ENCODE measurements at places on chromosomes 7 and 10. TPM values are rescaled to one million over a fixed set of nuclear protein-coding genes. Genes with fewer than 3 reads are reported as not detected.

The CTAGE8 gene
- not detected for total RNA-seq

The GARIN1A gene
- total RNA-seq, result 0.52 TPM

The IFIT1B gene
- not detected for total RNA-seq

The SNCG gene
- total RNA-seq, result 2.6 TPM

The SLC26A3 gene
- not detected for total RNA-seq

The ABCF2 gene
- 11.9 TPM for total RNA-seq

The SLC26A4 gene
- 0.33 TPM for total RNA-seq

The CYP2E1 gene
- 18.1 TPM for total RNA-seq

The KIAA1549 gene
- total RNA-seq, result 5.3 TPM

The ZNF503 gene
- 38.6 TPM for total RNA-seq

The ELFN1 gene
- total RNA-seq, result 0.33 TPM

GRCh38 chr7:80707318-80707717, 68.9 kb downstream of the CD36 start:
- no peak for DNase-seq
- no peaks in the 10 kb centered on the region for H3K36me3 ChIP-seq
- H3K4me3 ChIP-seq, result no peak overlapping the region
- H3K4me1 ChIP-seq, result no peaks in the 10 kb centered on the region

DNA sequence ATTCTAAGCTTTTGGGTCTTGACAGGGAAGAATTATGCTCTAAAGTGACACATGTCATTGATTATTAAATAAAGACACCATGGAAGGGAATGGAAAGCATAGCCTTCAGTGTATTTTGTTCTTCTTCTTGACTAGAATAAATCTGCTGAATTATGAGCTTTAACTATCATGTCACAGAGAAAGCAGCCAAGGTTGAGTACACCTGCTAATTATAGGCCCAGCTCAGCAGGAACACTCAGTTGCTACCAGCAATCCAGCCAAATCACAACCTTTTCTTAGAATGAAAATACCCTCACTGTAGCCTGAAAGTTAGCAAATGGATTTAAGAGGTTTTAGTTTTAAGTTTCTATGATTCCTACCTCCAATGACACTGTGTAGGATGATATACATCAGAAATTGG, 225.3 kb upstream of the RHOBTB1 start:
- no peak for DNase-seq
- no peak overlapping the region for H3K4me3 ChIP-seq
- no peaks in the 10 kb centered on the region for H3K36me3 ChIP-seq
- H3K27me3 ChIP-seq, result no peaks in the 10 kb centered on the region

DNA sequence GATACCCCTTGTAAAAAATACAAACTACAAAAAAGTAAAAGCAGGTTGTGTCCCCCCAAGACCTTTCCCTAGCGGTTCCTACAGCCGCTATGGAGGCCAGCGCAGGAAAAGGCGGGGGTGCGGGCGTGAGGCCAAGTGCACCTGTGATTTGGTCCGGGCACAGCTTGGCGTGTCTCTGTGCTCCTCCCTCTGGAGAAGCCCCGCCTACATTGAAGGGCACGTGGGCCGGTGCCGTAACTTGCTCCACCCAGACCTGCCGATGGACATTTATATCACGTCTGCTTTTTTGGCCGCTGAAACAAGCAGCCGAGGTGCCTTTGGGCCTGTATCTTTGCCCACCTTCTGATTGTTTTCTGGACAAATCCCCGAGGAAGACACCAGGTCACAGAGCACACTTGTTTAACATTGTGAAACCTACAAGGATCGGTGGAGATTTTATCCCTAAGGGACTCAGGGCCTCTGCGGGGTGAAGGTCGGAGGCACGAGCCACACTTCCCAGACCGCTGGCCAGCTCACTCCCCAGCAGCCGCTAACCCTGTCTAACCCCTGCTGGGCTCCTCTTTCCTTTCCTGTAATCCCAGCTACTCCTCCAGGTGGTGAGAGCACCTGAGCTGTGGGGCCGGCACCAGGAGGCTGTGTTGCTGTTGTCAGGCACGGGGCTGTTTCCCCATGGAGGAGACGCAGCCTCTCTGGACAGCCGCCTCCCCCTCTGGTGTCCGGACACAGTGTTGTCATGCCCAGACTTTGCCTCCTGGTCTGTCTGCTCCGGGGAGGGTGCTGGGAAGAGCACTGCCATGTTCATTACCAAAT, 18.8 kb upstream of the INPP5A start:
- H3K27me3 ChIP-seq, result no peaks in the 10 kb centered on the region
- H3K36me3 ChIP-seq, result no peaks in the 10 kb centered on the region
- H3K4me3 ChIP-seq, result no peak overlapping the region
- peak; percentile 95 for DNase-seq
- H3K4me1 ChIP-seq, result peaks cover 60% of the 10 kb centered on the region

GRCh38 chr7:12706900-12707536, 19.6 kb downstream of the ARL4A start:
- H3K27ac ChIP-seq, result no peak overlapping the region
- H3K4me3 ChIP-seq, result no peak overlapping the region
- no peaks in the 10 kb centered on the region for H3K27me3 ChIP-seq

- H3K36me3 ChIP-seq, result no peaks in the 10 kb centered on the region
- H3K27ac ChIP-seq, result no peak overlapping the region
- DNase-seq, result no peak
These were observed 1.6 kb downstream of the SKAP2 start for GRCh38 chr7:26862834-26863233.

GRCh38 chr10:42896735-42897134, 114.1 kb downstream of the BMS1 start:
- no peaks in the 10 kb centered on the region for H3K36me3 ChIP-seq
- H3K4me3 ChIP-seq, result no peak overlapping the region
- H3K4me1 ChIP-seq, result peaks cover 5% of the 10 kb centered on the region
- no peaks in the 10 kb centered on the region for H3K27me3 ChIP-seq
- DNase-seq, result no peak

DNA sequence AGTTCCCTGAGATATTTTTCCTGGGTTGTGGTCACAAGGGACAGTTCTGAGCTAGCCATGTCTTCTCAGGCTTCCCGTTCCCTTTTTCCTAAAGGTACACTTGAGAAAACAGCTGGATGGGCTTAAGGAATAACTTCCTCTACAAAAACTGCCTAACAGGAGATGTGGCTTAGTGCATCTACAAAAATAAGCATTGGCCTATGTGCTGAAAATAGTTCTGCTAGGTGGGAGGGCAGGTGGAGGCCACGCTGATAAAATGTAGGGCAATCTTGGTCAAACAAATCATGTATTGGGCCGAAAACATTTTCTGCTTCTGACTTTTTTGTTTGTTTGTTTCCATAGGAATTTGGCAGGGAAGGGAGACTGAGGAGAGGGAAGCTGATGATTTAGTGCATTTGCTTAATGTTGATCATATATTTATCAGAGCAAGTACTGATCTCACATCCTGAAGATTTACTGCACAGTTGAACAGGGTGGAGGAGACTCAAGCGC, 409.4 kb upstream of the FZD8 start:
- no peaks in the 10 kb centered on the region for H3K27me3 ChIP-seq
- no peaks in the 10 kb centered on the region for H3K36me3 ChIP-seq
- no peak overlapping the region for H3K27ac ChIP-seq
- H3K4me3 ChIP-seq, result no peak overlapping the region
- H3K4me1 ChIP-seq, result no peaks in the 10 kb centered on the region

DNA sequence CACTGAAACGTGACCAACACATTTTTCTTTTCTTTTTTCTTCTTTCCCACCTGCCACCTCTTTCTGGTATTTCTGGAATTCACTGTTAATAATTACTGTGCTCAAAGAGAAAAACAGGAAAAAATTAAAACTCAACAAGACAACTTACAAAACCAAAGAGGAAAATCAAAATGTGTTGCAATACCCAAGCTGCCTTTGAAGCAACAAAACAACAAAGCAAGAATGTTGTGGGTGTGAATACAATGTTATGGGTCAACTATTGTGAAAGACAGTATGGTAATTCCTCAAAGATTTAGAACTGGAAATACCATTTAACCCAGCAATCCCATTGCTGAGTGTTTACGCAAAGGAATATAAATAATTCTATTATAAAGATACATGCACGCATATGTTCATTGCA, 415.1 kb downstream of the GFRA1 start:
- H3K4me1 ChIP-seq, result peaks cover 7% of the 10 kb centered on the region
- no peak overlapping the region for H3K27ac ChIP-seq
- H3K36me3 ChIP-seq, result no peaks in the 10 kb centered on the region

DNA sequence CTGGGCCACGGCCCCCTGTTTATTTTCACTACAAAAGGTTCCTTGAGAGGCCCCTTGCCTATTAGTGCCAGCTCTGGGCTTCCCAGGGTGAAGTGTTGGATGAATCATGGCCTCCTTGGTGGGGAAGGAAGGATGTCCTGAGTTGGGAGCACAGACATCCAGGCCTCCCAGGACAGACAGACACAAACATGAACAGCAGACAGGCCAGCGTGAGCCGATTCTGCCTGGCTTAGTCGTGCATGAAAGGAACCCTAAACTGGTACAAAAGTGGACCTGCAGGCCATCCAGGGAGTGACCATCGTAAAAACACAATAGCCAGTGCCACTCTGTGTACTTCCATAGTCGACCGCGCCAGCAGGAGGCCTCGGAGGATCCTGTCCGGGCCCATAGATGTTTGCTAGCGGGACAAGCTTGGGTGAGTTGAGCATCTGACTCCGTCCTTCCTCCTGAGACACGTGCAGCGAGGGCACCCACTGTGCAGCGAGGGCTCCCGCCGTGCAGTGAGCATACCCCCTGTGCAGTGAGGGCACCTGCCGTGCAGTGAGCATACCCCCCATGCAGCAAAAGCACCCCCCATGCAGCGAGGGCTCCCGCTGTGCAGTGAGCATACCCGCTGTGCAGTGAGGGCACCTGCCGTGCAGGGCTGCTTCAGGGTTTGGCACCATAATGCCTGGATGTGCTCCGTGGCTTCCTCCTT, 51.3 kb upstream of the PRKAR1B start:
- no peaks in the 10 kb centered on the region for H3K27me3 ChIP-seq
- H3K36me3 ChIP-seq, result peaks cover 4% of the 10 kb centered on the region
- DNase-seq, result no peak

DNA sequence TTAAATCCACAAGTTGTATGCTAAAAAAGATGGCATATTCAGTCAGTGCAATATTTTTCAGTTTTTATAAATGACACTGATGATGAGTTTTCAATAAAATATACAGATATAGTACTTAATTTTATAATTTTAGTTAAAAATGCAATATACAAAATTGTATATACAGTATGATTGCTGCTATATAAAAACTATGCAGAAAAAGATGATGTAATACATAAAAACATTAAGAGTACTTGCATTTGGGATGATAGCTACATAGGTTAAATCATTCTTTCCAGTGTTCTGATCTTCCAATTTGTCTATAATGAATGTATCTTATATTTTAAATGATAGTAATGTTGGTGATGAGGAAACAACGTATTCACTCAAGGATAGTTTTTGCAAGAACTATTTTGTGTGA, 92.0 kb upstream of the RPA3 start:
- DNase-seq, result no peak
- H3K27me3 ChIP-seq, result no peaks in the 10 kb centered on the region
- no peak overlapping the region for H3K4me3 ChIP-seq
- H3K36me3 ChIP-seq, result no peaks in the 10 kb centered on the region
- H3K4me1 ChIP-seq, result peaks cover 5% of the 10 kb centered on the region

DNA sequence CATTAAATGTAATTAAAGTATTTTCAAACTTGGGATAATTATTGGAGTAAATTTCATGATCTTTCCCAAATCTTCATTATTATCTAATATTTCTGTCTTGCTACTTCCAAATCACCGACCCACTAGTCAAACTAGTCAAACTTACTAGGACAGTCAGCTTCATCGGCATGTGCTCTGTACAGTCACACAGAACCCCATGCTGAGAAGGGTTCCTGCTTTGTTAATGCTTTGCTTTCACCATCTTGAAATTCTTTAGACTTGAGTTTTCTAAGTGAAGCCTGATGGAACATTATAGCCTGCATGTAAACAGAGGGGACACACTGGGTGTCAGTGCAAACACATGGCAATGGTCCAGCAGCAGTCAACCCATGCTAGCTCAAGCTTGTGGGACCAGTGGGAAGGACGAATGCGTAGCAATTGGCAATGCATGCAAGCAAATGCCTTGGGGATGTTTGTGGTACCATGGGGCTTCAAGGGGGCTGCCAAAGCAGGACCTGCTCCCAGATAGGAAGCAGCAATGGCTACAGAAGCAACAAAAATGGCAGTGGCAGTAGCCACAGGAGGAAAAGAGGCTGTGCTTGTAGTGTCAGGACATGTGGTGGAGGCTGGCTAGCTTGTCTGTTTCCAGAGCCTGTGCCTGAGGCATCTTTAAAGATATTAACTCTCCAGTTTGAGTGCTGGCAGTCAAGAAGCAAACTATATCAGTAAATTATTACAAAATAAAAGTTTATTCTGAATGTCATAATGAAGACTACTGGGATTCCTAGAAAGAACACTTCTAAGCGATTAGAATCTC, 441.1 kb upstream of the SEMA3D start:
- no peaks in the 10 kb centered on the region for H3K27me3 ChIP-seq
- no peaks in the 10 kb centered on the region for H3K36me3 ChIP-seq

DNA sequence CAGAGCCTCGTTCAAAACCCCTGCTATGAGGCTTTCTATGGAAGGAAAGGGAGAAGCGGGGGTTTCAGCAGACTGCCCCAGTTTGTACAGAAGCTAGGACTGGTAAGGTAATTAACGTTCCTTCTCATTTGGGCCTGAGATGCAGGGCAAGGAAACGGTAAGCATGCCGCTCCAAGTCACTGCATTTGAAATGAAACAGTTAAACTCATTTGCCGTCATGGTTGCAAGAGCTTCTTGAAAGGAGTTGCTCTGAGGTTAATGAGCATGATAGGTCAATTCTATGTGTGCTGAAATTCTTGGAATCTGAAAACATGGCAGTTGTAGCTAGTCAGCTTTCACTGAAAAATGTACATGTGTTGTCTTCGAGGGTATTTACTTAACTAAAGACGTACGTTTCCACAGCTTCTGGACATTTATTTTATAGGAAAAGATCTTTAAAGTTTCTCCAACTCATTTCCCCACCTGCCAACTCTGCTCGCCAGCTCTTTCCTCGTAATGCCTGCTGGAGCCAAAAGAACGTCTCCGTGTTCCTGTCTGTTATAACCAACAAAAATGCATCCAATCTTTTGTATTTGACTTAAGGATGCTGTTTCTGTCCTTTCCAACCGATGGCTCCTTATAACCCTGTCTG, 73.3 kb downstream of the ADAM12 start:
- H3K4me1 ChIP-seq, result no peaks in the 10 kb centered on the region
- no peak for DNase-seq
- H3K27ac ChIP-seq, result no peak overlapping the region
- H3K36me3 ChIP-seq, result no peaks in the 10 kb centered on the region

GRCh38 chr7:78080811-78081210, 282.2 kb downstream of the PHTF2 start:
- DNase-seq, result no peak
- H3K4me3 ChIP-seq, result no peak overlapping the region
- no peak overlapping the region for H3K27ac ChIP-seq
- H3K27me3 ChIP-seq, result no peaks in the 10 kb centered on the region
- H3K36me3 ChIP-seq, result no peaks in the 10 kb centered on the region

- no peaks in the 10 kb centered on the region for H3K36me3 ChIP-seq
- H3K4me3 ChIP-seq, result no peak overlapping the region
- no peak overlapping the region for H3K27ac ChIP-seq
- no peaks in the 10 kb centered on the region for H3K4me1 ChIP-seq
- DNase-seq, result no peak
These were observed 405.5 kb downstream of the GRID1 start for GRCh38 chr10:85961073-85961472.

DNA sequence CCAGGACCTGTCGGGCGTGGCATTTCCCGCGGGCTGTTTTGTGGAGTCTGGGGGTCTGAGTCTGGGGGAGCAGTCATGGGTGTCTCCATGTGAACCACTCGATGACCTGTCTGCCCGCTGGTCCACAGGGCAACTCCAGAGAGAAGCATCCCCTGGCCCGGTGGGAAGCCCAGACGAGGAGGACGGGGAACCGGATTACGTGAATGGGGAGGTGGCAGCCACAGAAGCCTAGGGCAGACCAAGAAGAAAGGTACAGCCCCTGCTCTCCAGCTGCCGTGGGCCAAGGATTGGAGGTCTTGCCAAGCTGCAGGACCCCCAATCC, 14.7 kb downstream of the LAT2 start:
- H3K27me3 ChIP-seq, result no peaks in the 10 kb centered on the region
- H3K4me3 ChIP-seq, result no peak overlapping the region
- no peaks in the 10 kb centered on the region for H3K36me3 ChIP-seq
- H3K27ac ChIP-seq, result no peak overlapping the region

All from body of pancreas (tissue), 4 donors.